ENCODE measurements at places on chromosomes 5 and 9. TPM values are rescaled to one million over a fixed set of nuclear protein-coding genes. Genes with fewer than 3 reads are reported as not detected.

GRCh38 chr5:140259500-140259899, 43.4 kb downstream of the PFDN1 start:
- no peak for DNase-seq

Gene IL5
- not detected for total RNA-seq

Gene SAXO1
- total RNA-seq, result 0.10 TPM

DNA sequence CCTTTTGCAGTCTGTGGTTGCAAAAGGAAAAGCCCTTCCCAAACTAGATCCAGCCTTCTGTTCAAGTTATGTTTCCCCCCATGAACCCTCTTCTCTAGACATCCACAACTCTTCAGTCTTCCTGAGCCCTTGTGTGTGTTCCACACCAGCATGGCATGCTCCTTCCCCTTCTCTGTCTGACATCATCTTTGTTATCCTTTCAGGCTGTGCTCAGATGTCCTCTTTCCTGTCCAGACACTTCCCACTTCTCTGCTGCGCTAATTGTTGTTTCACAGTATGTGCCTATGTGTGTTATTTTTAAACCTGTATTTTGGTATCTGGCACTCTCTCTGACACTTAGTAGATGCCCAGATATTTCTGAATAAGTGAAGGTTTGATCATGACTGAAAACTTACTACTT, 38.2 kb downstream of the FOCAD start:
- DNase-seq, result no peak

DNA sequence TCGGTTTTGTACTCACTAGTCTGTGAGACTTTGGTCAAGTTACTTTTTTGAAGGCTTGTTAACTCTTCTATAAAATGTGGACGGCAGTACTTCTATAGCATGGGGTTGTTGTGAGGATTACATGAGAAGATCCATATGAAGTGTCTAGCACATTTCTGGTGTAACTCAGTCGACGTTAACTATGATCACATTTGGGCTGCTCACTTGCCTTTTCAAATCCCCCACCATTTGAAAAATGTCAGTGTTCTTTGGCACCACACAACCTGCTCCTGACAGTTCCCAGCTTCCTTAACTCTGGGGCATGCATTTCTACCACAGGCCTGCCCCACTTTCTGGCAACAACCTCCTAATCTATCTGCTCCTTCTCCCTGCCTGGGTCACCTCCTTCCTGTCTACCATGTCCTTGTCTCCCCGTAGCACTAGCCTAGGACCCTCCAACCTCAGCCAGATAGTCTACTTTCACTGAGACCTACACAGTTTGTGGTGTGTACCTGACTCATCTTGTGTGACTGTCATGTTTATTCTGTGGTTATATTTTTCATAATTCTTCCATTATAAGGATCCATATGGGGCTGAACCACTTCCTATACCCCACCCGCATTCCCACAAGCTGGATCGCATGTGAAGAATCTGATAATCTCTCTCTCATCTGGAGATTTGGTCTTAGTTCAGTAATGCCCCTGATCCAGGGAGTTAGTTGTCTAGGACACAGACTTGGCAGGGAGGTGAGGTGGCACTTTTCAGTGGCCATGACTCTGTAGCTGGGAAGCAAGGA, 30.2 kb upstream of the BASP1 start:
- DNase-seq, result peak; percentile 76

Gene DDX4
- total RNA-seq, result not detected

GRCh38 chr9:84597131-84597530, 72.4 kb upstream of the NTRK2 start:
- no peak for DNase-seq

GRCh38 chr9:129023908-129024233, 4.3 kb downstream of the SH3GLB2 start:
- DNase-seq, result no peak

GRCh38 chr9:133379153-133380086, 3.3 kb downstream of the STKLD1 start:
- DNase-seq, result no peak

Gene SIT1
- total RNA-seq, result not detected

- DNase-seq, result peak; percentile 27
Observed at GRCh38 chr9:37082214-37082765, 38.1 kb upstream of the ZCCHC7 start.

Gene NNT
- total RNA-seq, result 38.9 TPM

GRCh38 chr5:154734370-154735248, 20.6 kb upstream of the LARP1 start:
- DNase-seq, result no peak

DNA sequence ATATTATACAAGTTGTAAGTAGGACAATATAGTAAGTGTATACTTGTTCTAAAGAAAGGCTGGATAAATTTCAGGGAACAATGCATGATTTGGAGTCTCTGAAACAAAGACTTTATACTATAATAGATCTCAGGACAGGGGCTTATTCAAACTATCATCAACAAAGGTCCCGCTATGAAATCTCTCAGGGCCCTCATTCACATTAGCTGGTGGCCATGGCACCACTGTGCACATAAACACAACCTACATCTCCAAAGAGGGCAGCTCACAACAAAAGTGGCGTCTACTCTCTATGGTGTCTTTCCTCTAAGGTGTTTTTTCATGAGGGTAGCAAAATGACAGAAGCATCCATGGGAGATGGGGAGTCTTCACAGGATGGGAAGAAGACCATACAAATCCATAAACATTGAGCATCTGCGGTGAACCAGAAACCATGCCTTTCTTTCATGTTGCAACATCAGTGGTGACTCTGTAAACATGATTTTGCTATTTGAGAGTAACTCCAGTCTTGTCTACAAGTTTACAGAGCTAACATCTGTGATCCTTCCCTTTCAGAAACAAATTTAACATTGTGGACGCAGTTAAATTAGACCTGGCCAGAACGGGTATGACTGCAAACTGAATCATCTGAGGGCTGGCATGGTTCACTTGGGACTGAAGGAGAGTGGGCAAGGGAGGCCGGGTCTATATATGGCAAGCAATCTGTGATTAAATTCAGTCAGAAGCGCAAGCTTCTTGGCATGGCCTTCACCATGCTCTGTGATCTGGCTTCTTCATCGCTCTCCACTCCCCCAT, 5.5 kb downstream of the TTLL11 start:
- peak; percentile 12 for DNase-seq

Gene SELENOP
- 11.4 TPM for total RNA-seq

DNA sequence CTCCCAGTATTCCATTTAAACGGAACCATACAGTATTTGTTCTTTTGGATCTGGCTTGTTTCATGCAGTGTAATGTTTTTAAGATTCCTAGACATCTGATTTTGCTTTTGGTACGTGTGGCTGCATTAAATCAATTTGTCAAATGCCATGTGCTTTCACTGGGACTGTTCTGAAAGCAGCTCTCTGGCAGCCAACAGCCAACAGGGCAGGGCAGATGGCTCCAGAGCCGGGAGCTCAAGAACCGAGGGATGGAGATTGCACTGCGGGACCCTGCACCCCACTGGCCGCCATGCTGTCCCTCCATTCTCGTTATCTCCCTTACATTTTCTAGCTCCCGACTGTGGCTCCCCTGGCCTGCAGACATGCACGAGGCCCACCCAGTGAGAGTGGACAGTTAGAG, 33.4 kb upstream of the AIF1L start:
- no peak for DNase-seq
